ENCODE measurements at places on chromosomes 12 and 14. TPM values are rescaled to one million over a fixed set of nuclear protein-coding genes. Genes with fewer than 3 reads are reported as not detected.

The MORN3 gene
- total RNA-seq: not detected

The HOXC12 gene
- total RNA-seq: not detected

The LRRC43 gene
- not detected for total RNA-seq

The PPP4R4 gene
- total RNA-seq: not detected

The CDCA4 gene
- 2.3 TPM for total RNA-seq

The RASAL1 gene
- 0.64 TPM for total RNA-seq

The GRIN2B gene
- total RNA-seq: 0.11 TPM

The PPFIA2 gene
- total RNA-seq: 15.0 TPM
